ENCODE measurements at places on chromosomes 2 and 18.

DNA sequence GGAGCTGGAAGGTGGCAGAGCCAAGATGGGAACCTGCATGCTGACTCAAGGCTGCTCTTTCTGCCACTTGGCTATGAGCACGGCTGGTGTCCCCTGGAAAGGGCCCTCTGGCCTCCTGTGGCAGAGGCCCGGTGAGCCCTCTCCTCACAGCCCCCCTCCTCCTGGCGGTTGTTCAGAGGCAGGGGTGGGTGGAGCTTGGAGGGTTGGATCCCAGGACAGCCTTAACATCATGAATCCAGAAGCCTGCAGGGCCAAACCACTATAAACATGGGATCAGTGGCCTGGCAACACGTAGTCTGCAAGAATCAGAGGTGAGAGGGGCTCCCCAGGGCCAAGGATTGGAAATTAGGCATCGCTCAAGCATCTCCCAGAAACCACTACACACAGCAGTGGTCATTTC is 48.5 kb upstream of the LOXHD1 start:
- DNase-seq: no peak

DNA sequence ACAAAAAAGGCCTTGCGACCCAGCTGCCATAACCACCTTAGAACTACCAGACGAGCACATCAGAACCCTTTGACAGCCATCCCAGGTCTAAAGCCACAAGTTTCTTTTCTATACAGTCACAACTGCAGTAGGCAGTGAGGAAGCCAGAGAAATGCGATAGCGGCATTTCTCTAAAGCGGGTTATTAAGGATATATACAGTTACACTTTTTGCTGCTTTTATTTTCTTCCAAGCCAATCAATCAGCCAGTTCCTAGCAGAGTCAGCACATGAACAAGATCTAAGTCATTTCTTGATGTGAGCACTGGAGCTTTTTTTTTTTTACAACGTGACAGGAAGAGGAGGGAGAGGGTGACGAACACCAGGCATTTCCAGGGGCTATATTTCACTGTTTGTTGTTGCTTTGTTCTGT is 48.8 kb downstream of the FEZ2 start:
- no peak for DNase-seq

- no peak for DNase-seq
Measured at GRCh38 chr2:24771061-24771460, 22.1 kb downstream of the PTRHD1 start.

DNA sequence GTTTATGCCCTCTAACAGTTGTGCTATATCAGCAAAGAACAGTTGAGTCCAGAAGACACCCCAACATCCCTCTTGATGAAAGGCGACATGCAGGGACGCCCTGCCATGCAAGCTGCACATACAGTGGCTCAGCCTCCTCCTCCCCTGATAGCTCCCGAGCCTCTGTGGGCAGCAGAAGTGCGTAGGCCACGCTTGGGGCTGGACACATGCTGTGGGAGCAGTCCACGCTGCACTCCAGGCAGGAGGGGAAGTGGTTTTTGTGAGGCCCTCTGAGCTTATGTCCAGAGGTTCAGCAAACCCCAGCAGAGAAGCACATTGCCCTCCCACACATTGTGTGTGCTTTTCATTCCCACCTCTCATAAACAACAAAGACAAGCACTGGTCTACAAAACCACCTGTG is 162.1 kb downstream of the SEPTIN10 start:
- DNase-seq: no peak

DNA sequence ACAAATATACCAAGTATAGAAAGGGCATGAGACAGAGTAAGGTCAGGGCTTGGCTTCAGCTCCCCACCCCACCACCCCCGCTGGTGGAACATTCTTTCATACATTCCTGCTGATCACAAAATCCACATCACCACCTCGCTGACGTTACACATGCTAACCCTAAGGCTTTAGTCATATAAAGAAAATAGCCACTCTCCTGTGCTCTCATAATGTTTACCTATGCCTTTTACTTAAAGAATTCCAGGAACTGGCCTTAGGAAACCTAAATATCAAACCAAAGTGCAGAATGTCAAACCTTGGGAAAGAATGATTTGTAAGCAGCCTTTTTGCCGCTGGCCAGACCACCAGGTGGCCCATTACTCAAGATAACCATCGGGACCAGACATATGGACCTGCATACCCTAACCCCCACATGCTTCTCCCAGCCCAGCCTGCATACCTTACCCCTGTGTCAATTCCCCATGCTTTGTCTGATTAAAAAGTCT is 136.3 kb upstream of the SLC39A10 start:
- no peak for DNase-seq

DNA sequence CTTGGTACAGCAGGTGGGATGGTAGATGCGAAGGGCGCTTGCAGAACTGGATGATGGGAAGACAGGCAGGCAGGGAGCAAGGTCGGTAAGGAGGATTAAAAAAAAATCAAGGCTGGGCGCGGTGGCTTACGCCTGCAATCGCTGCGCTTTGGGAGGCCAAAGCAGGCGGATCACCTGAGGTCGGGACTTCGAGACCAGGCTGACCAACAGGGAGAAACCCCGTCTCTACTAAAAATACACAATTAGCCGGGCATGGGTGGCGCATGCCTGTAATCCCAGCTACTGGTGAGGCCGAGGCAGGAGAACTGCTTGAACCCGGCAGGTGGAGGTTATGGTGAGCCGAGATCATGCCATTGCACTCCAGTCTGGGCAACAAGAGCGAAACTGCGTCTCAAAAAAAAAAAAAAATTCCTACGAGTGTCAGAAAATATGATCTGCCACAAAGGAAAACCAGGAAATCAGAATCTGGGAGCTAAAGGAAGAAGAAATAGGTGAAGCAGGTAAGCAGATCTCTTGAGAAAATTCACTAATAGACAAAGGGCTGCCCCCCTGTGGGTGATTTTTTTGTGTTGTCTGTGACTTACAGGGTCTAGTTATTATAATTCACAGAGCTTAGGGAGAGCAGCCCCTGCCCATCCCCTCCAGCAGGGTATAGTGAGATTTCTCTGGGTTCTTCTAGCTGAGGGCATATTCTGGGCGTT is 46.2 kb downstream of the C2orf42 start:
- DNase-seq: no peak

GRCh38 chr2:46674488-46674887 is 195.1 kb downstream of the TMEM247 start:
- no peak for DNase-seq

DNA sequence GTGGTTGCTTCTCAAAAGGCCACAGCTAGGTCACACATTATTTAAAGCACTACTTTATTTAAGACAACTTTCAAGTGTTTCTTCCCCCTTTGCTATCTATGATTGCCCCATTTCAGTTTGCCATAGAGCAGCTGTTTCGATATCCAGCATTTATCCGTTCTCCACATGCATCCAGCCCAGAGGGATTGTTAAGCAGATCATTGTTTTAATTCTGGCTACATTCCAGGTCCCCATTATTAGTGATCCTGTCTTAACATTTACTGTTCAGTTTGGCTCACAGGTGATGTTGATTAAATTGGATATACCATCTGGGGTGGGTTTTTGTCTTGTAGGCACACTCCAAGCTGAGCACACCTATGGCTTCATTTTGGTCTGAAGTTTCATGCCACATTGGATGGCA is 638.7 kb downstream of the ZEB2 start:
- DNase-seq: no peak

DNA sequence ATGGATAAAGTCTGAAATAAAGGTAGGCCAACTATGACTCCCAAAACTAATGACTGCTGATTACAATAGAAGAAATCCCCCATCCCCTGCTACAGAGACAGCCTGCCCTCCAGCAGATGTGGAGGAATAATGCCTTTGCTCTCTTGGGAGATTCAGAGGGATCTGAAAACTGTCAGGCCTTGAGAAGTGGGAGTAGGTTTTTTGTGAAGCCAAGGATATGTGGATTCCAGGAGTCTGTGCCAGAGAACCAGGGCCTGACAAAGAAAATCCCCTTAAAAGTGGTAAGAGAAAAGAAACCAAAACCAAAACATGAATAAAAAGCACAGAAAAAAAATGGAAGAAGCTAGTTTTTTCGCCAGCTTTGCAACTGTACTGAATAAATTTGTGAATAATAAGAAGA is 397.6 kb downstream of the ZNF521 start:
- no peak for DNase-seq

GRCh38 chr2:62741954-62742722 is 36.6 kb downstream of the EHBP1 start:
- DNase-seq: no peak

DNA sequence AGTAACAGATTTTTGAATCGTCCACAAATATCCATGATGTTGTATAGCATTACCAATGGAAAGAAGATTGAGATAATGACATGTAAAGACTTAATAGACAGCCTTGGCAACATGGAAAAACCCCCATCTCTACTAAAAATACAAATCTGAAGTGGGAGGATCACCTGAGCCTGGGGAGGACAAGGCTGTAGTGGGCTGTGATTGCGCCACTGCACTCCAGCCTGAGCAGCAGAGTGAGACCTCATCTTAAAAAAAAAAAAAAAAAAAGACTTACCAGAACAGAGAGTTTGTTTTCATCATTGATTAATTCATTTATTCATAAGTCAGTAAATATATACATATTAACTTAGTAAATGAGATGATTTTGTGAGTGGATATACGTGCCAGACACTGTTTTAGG is 7.0 kb upstream of the OSBPL1A start:
- no peak for DNase-seq

DNA sequence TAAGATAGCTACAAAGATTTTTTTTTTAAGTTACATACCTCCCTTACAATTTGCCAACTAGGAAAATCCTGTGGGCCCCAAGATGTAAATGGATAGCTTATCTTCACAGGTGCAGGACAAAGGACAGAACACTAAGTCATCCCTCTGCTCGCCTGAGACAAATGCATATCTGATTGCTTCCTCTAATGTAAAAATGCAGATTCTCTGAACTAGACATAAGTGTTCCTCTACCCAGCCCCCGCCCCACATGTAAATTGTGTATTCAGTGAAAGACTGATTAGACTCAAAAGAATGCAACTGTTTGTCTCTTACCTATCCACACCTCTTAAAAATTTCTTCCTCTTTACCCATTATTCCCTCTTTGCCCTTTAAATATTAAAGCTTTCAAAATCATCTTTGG is 96.5 kb downstream of the CYP26B1 start:
- no peak for DNase-seq

DNA sequence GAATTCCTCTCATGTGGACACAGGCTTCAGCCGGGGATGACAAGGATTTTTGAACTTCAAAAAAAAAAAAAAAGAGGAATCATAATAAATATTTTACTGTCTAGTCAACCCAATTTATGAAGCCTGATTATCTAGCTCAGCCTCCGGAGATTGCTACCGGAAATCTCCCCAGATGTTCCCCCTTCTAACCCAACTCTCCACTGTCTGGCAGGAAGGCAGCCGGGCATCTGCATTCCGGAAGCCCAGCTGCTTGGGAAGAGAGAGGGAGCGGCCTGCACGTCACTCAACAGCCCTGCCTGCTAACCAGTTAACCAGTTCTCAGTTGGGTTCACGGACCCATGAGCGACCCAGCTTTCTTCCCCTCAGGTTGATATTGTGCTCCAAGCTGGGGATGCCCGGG is 87.2 kb upstream of the POU3F3 start:
- DNase-seq: no peak

DNA sequence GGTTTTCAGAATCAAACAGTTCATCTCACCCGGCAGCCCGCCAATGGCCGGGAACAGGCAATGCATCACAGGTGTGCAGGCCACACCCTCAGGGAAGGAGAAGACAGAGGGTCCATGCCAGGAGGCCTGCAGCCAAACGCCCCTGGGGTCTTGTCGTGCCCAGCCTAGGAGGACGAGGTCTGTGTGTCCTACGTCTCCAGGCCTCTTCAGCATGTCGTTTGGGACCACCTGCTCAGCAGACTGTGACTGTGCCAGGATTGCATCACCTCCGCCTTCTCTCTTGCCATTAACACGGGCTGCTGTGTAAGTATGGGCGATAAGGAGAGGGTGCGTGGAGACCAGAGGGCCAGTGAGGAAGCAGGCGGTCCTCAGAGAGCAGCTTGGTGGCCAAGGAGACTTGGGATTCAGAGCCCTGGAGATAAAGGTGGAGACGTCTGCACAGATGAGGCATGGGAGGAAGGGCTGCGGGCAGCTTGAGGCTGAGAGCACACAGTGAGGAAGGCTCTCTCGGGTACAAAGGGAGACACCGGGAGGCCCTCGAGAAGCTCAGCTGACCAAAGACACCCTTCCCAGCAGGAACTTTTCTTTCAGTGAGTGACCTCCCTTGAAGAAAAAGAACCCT is 37.4 kb upstream of the KLHL29 start:
- DNase-seq: no peak

GRCh38 chr18:39329496-39330275 is 1764.1 kb upstream of the CELF4 start:
- no peak for DNase-seq

- no peak for DNase-seq
Measured at GRCh38 chr2:78682781-78683180, 342.7 kb upstream of the REG3G start.

DNA sequence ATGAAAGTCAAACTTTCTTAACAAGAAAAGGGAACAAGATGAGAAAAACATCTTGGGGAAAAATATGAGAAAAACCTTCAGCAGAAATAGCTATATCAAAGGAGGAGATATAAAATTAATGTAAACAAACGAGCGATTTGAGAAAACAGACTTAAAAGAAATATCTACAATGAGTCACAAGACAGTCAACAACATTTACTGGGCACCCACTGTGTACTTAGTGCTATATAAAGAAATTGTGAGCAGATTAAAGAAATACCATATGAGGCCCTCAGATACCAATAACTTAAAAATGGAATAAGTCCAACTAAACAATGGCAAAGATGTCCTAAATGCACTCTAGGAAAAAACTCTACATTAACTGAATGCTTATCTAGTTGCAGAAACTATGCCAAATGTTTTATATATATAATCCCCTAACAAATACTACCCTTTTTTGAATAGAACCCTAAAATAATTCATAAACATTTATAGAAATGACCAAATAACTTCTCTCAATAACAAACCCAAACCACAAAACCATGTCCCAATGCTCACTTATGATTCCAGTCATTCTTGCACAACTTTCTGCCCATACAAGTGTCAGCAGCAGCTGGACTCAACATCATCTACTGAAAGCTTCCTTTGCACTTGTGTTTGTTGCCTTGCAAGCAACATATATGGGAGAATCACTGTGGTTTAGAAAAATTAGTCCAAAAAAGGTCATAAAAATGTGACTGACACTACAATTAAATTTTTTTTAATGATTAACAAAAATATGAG is 83.5 kb downstream of the COBLL1 start:
- no peak for DNase-seq

DNA sequence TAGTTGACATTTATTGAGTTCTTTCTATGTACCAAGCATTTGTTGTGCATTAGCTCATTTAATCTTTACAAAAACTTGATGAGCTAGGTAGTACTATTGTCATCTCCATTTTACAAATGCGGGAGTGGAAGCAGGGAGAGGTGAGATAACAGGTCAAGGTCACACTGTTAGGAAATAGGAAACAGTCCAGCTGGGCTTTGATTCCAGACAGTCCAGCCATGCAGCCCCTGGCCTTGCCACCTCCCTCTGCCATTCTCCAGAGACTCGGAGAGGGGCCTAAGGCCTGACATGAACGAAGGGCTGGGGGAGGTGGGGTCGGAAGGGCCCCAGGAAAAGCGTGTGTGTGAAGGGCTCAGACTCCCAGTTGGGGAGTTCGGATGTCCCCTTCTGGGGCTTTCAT is 55.6 kb downstream of the ODC1 start:
- DNase-seq: no peak

- no peak for DNase-seq
Measured at GRCh38 chr2:103738606-103739005, 976.8 kb downstream of the TMEM182 start.

All from activated naive CD8-positive, alpha-beta T cell treated with anti-CD3 and anti-CD28 coated beads, Interleukin-2, amount 50 U/mL, for 16 hours (primary cell).